SK-MEL-5 (cell line): ENCODE measurements at places on chromosomes 5 and 9. TPM values are rescaled to one million over a fixed set of nuclear protein-coding genes. Genes with fewer than 3 reads are reported as not detected.

GRCh38 chr5:134772461-134773125, 14.0 kb downstream of the DDX46 start:
- no peak for DNase-seq

CHSY3 gene
- 7.5 and 7.8 TPM in 2 replicates for total RNA-seq

DNA sequence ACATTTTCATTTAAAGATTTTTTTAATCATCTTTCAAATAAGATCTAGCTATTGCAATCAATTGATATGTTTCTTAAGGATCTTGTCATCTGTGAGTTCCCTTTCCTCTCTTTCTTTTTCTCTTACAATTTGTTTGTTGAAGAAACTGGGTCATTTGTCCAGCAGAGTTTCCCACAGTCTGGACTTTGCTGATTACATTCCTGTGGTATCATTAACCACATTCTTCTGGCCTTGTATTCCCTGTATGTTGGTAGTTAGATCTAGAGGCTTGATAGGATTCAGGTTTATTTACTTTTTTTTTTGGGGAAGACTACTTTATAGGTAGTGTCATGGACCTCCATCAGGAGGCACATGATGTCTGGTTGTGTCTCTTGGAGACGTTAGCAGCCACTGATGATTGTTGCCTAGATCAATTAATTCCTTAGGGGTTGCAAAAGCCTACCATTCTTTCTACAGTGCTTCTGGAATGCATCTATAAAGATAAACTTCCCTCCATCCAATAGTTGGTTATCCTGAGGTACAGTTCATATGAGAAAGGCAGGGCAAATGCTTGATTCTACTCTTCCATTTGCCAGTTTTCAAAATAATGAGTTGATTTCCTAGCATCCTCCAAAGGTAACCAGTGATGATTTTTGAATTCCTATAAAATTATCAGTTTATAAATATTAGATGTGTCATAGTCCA, 14.3 kb downstream of the PDE8B start:
- DNase-seq, result no peak

SOHLH1 gene
- 0.27 TPM in 1 of 2 replicates, not detected in the other for total RNA-seq

- DNase-seq, result no peak
These were observed 12.5 kb downstream of the PHF2 start for GRCh38 chr9:93588641-93589609.

GRCh38 chr9:16154521-16155078, 601.8 kb downstream of the CCDC171 start:
- no peak for DNase-seq

- DNase-seq, result no peak
These were observed 89.4 kb downstream of the DOCK8 start for GRCh38 chr9:304106-304505.

GRCh38 chr5:171149772-171150171, 159.3 kb upstream of the TLX3 start:
- DNase-seq, result no peak

HRH2 gene
- 0.55 and 0.90 TPM in 2 replicates for total RNA-seq

DNA sequence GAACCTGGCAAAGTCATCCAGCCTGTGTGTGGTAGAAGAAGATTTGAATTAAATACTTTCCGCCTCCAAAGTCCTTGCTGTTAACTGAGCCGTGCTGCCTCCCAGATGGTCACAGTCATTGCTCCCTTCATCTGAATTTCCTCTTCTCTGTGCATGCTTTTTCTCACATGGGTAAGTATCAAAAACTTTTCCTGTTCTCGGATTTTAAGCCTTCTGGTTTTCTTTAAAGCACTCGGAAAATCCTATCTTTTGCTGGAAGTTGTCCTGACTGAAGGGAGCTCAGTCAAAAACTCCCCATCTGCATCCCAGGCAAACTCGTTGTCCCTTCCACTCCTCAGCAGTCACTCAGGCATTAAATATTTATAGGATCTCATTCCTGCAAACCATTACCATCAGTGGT, 290.0 kb upstream of the PIK3R1 start:
- DNase-seq, result no peak

FBP1 gene
- total RNA-seq, result 0.71 TPM in 1 of 2 replicates, not detected in the other

- no peak for DNase-seq
These were observed 17.6 kb downstream of the RASGRF2 start for GRCh38 chr5:80977764-80978163.

SLC36A2 gene
- not detected in 2 replicates for total RNA-seq
